Activated CD4-positive, alpha-beta T cell treated with anti-CD3 and anti-CD28 coated beads for 1 hour (primary cell): ENCODE measurements at places on chromosomes 12 and 14.

- no peak for DNase-seq
Measured at GRCh38 chr14:43735932-43736331, 771.2 kb downstream of the FSCB start.

- no peak for DNase-seq
Measured at GRCh38 chr14:61379639-61380184, 58.3 kb downstream of the PRKCH start.

DNA sequence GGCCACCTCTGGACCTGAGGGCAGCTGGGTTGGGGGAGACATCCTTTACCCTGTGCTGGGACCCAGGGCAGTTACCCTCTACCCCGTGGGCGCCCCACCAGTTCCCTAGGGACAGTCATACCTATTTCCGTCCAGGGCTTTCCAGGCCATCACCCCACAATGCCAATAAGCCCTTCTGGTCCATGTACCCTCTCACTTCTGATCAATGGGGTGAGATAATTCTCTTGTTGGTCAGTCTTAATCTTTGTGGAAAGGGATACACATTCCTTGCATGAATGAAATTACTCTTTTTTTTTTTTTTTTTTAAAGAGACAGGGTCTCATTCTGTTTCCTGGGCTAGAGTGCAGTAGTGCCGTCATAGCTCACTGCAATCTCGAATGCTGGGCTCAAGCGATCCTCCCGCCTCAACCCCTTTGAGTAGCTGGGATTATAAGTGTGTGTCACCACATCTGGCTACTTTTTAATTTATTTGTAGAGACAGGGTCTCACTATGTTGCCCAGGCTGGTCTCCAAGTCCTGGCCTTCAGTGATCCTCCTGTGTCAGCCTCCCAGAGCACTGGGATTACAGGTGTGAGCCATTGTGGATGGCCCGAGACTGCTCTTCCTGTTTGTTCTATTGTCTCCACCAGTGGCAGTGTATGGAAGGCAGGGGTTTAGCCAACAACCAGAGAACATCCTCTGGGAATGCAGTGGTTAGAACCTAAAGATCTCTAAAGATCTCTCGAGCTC is 46.3 kb upstream of the STON2 start:
- DNase-seq: no peak

GRCh38 chr14:51473808-51474565 is 177.7 kb upstream of the FRMD6 start:
- no peak for DNase-seq

DNA sequence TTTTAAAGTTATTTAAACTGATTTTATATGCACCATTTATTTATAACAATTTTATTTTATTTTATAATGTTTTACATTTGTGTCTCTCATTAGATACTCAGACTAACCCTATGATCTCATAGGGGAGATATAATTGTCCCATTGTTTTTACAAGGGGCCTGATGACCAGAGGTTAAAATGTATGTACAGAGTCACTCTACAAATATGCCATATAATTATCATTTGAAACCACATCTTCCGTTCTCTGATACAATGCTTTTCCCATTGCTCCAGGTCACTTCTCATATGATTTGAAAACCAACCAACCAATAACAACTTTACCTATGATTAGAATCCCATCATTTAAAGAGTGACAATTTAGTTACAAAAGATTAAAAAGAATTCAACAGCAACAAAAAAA is 137.8 kb downstream of the GPHN start:
- DNase-seq: no peak

DNA sequence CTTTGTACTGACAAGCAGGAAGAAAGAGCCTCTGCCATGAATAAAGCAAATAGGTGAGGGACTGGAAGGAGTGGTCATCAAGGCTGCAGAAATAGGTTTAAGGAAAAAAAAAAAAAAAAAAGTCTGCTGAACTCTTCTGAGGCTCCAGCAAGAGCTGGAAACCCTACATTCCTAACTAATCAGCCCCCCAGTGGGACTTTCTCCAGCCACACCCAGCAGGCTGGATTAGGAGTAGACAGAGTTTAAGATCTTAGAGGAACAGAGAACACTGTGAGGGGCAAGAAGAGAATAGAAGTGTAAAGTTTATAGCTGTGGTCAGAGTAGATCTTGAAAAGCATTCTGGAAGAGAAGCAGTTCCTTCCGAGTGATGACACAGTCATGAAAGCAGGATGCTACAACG is 66.4 kb downstream of the ATXN2 start:
- DNase-seq: no peak
